DMS79 treated with DMSO at 0.1 percent for 48 hours (cell line): ENCODE measurements at places on chromosomes 11 and 22.

GRCh38 chr11:97454988-97455387 lies 1065.2 kb downstream of the JRKL start:
- no peak for DNase-seq

DNA sequence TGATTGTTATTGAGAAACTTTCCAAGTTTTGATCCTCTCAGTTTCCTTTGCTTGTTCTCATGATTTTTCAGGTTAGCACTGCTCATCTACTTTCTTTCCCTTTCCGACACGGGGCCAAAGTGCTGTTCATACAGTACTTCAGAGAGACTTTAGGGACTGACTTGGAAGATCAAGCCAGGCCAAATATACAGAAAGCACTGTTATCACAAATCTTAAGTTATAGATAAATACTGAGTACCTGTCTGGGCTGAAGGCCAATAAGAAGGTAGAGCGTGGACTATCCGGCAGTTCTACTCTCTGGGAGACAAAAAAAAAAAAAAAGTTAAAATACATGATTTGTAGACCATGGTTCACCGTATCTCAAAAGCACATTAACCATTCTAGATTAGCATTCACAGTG lies 46.2 kb downstream of the AMBRA1 start:
- no peak for DNase-seq

- DNase-seq = no peak
Measured at GRCh38 chr22:40671369-40671768, 7.9 kb upstream of the MCHR1 start.

GRCh38 chr11:121654259-121654842 lies 201.6 kb upstream of the SORL1-AS1 start:
- no peak for DNase-seq

- no peak for DNase-seq
Measured at GRCh38 chr11:70666311-70666710, 268.0 kb downstream of the CTTN start.

DNA sequence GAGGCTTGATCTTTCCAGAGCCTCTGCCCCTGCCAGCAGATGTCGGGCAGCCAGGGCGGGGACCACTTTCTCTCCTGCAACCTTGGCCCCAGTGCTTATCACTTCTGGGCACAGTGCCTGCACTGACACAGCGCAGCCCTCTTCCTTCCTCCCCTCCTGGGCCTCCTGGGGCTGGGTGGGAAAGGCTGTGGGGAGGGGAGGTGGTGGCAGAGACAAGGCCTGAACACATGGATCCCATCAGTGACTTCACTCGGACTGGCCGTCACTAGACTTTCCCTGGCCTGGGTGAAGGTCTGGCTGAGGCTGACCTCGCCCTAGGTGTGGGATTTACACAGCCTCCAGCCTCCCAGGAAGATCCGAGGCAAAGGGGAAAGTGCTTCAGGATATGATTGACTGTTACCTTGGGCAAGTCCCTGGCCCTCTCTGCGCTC lies 68.1 kb downstream of the LRRC32 start:
- DNase-seq = no peak

DNA sequence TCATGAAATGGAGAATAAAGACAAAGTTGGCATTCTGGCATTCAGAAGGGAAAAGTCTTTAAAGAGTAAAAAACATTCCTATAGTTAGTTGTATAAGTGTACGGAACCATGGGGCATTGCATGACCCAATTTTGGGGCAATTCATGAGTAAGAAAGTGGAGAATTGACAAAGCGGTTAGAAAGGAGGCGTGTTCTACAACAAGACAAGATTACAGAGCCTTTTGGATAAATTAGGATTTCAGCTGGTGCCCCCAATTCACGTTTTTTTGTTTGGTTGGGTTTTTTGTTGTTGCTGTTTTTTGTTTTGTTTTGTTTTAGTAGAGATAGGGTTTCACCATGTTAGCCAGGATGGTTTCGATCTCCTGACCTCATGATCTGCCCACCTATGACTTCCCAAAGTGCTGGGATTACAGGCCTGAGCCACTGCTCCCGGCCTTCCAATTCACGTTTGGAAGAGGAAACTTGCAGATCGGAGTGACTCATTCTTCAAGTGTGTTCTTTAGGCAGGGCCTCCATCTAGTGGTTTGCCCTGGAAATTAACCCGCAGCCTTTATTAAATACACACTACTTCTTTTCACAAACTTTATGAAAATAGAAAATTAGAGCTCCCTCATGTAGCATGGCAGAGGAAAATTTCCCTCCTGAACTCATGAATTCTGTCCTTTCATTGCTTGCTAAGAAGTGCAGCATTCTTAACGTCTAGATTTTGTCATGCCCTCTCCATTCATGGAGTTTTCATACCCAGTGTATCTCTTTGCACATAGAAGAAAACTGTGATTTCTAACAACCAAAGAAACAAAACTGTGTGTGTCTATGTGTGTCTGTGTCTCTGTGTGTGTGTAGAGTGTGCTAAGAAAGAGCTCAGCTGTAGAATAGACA lies 118.1 kb downstream of the BBOX1 start:
- DNase-seq = peak; percentile 30

- no peak for DNase-seq
Measured at GRCh38 chr11:2557381-2557780, 112.6 kb downstream of the KCNQ1 start.

DNA sequence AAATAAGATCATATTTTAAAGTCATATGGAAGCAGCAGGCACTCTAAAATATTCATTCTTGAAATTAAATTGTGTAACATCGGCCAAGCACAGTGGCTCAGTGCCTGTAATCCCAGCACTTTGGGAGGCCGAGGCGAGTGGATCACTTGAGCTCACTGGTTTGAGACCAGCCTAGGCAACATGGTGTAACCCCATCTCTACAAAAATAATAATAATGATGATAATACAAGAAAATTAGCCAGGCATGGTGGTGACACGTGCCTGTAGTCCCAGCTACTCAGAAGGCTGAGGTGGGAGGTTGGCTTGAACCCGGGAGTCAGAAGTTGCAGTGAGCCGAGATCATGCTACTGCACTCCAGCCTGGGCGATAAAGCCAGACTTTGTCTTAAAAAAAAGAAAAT lies 77.4 kb downstream of the TRIM29 start:
- no peak for DNase-seq

DNA sequence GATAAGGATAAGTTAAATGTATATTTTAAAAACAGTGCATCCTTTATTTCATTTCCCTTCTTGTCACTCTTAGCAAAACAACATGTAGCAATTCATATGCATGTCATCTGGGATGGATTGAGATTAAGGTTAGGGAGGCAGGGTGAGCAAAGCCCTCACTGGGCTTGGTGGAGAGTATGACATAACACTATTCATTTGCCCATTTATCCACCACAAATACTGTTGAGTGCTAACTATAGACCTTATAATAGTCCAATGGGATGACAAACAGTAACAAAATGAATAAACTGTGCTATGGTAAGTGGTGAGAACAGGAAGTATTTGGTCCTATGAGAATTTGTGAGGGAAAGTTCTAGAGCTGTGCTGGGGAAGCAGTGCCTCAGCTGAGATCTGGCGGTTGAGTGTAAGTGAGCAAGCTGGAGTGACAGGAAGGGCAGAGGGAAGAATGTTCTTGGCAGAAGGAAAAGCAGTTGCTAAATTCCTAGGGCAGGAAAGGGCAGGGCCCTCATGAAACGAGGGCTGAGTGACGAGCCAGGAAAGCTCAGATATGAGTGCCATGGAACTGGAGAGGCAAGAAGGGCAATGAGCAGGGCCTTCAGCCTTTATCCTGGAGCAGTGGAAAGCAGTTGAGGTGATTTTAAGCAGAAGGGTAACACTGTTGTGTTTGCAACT lies 6.7 kb downstream of the HSD17B12 start:
- DNase-seq = no peak

GRCh38 chr22:20116376-20116950 lies 559 bp downstream of the RANBP1 start:
- DNase-seq = no peak

DNA sequence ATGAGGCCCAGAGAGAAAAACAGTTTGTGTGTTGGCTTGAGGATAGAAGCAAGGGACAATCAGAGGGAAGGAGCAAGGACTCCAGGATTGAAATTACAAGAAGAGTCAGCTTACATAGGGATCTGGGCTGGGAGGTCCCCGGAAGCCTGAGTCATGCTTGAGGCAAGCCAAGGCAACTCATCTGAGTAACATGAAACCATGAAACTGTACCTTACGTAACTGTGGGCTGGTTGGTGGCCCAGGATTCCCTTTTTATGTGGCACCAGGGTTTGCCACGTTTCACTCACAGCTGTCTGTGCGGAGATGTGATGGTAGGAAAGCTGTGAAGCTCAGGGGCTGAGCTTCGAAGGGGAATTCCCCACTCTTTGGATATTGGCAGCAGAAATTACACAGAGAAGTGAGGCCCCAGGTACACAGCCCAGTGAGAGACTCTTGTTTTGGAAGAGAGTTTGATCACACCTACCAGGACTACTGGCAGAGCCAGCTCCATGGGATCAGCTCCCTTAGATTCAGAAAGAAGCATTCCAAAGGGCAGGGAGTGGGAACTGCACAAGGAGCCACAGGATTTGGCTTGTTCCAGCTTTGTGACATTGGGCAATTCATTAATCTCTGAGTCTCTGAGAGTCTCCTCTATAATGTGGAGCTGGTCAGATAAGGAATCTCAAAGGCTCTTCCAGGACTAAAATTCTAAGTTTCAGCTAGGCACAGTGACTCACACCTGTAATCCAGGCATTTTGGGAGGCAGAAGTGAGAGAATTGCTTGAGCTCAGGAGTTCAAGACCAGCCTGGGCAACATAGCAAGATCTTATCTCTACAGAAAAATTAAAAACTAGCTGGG lies 7.8 kb downstream of the SLC5A1 start:
- DNase-seq = no peak

DNA sequence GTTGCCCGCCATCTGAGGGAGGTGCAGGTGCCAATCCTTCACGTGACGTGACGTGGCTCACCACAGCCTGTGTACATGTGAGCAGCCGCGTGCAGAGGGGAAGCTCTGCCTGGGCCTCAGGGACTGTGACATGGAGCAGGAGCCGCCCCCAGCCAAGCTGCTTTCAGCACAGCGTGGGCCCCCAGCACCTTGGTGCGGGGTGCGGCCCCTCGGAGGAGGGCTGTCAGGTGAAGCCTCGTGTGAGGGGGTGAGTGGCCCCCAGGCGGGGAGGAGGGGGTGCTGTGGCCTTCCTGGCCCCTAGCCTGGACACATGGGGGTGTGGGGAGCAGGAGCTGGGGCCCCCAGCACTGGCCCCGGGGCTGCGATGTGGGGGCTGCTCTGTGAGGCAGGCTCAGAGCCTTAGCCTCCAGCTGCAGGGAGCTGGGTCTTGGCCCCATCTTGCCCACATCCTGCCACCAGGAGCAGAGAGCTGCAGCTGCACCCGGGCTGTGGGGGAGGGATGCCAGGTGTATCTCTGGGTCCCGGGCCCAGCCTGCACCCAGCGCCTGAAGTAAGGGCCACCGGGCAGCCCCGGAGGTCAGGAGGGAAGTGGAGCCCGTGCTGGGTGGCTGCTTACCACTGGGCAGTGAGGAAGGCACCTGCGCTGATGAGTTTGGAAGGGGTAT lies at the start of gene ADORA2A:
TSS of gene ADORA2A (plus strand) at position 100 of the 665 bp plus-strand sequence. CDS start 5,806 bp downstream, outside the sequence.
- no peak for DNase-seq
